Stimulated activated memory B cell treated with anti-CD40 and anti-IgM and Interleukin-4, amounts not matched to agents 10 μg/mL and 1 μg/mL and 100 μg/mL, for 72 hours (primary cell): ENCODE measurements at places on chromosomes 6 and 20.

DNA sequence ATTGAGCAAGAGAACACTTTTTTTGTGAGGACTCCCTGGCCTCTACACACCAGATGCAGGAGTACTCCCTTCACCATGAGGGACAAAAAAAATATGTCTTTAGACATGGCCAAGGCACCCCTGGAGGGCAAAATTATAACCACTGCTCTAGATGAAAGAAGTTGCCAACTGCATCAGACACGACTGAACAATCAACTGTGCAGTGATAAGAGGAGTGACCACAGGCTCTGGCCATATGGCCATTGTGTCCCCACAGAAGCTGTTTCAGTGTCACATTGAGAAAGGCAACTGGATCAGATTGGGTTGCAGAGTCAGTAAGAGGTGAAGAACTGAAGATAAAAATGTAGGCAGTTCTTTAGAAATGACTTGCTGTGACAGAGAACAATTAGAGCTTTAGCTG is 85.7 kb downstream of the C6orf118 start:
- no peak for ATAC-seq

DNA sequence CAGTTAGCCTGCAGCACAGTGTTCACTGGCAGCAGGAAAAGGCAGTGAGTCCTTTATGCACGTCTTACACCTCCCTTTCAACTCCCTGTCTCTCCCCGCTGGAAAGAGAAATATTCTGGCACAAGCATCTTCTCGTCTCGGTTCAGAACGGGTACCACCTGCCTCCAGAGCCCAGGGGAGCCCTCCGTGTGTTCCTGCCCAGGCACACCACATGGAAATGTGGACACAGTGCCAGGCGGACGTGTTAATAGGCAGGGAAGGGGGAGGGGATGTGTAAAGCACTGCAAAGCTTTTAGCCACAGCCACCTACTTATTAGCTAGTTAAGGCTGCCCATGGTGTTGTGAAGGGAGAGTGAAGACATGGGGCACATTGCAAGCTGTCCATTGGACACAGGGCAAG is 219.7 kb downstream of the FARS2 start:
- no peak for ATAC-seq

- no peak for ATAC-seq
Observed at GRCh38 chr20:51284871-51285270, 257.6 kb downstream of the NFATC2 start.

DNA sequence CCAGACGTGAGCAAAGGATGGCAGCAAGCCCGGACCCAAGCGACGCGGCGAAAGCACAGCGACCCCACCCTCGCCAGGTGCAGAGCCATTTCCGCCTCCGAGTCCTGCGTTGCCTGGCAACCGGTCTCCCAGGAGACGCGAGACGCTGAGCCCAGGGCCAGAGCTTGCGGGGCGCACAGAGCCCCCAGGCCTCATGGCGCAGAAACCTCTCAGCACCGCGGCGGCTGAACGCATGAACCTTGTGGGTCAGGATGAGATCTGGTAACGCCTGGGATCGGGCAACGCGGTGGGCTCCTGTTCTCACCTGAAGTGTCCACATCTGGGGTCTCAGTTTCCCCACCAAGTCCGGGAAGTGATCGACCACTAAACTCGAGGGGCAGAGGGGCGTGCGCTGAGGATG is 77.7 kb downstream of the ANKRD60 start:
- ATAC-seq, result no peak

DNA sequence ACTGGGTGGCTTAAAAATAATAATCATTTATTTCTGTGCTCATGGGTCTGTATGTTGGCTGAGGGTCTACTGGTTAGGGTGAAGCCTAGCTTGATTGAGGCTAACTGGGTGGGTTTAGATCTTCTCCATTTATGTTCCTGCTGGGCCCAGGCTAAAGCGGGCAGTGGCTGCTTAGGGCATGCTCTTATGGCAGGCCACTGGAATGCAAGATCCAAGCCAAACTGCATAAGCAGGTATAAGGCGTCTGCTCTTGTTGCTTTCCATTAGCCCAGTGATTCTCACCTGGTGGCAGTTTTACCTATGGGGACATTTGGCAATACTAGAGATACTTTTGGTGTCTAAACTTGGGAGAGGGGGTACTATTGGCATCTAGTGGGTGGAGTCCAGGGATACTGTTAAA is 44.5 kb downstream of the QKI start:
- ATAC-seq, result no peak

DNA sequence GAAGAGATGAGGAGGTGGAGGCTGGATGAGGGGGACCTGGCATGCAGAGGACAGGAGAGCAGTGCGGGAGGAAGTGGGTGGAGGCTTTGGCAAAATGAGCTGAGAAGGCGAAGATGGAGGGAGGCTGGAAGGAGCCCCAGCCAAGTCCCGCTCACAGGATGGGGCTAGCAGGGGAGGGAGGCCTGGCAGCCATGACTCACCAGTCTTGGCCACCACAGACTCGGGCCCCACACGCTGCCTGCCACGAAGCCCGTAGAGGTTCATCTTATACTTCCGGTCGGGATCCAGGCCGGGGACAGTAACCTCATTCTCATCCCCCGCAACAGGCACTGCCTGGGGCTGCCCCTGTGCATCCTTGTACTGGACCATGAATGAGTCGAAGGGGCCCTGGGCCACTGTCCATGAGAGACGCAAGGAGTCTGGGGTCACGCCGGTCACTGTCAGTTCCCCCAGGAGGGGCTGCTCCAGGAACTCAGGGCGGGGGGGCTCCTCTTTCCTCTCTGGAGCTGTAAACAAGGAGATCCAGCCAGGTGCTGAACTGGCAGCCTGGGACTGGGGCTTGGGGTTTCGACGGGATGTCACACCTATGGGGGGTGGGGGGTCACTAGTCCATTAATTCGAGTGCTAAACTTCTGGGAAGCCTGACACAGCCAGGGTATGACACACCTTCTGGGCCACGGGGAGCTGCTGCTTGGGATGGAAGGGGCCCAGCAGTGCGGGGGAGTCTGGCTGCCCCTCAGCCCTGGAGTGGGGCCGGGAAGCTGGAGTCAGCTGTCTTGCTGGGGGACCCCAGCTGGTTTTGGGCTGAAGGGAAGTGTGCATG is 27.8 kb downstream of the TNXB start:
- ATAC-seq, result no peak

GRCh38 chr6:168030218-168030746 is 32.8 kb downstream of the KIF25 start:
- ATAC-seq, result no peak

DNA sequence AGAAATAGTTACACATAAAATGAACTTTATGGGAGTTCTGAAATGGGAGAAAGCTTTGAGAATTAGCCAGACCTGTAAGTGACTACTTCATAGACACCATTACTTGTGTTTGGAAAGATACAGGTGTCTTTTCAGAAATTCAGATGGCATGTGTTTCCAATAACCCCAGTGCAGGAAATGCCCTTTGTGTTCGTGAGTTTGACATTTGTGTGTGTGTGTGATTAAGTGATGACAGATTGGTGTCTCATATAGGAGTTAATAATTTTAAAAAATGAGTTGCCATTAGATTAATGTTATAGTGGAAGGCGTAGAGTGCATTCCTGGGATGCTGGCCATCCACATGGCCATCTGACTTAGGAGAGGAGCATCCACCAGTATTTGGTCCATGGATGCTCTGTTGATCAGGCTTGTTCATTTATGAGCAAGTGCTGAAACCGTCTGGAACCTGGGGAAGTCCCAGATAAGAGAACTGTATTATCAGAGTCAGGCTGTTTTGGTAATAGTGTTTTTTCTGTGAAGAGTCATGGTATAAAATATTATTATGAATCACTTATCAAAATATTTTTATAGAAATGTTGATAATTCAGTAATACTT is 3.1 kb downstream of the STK4 start:
- peak; percentile 35 for ATAC-seq

DNA sequence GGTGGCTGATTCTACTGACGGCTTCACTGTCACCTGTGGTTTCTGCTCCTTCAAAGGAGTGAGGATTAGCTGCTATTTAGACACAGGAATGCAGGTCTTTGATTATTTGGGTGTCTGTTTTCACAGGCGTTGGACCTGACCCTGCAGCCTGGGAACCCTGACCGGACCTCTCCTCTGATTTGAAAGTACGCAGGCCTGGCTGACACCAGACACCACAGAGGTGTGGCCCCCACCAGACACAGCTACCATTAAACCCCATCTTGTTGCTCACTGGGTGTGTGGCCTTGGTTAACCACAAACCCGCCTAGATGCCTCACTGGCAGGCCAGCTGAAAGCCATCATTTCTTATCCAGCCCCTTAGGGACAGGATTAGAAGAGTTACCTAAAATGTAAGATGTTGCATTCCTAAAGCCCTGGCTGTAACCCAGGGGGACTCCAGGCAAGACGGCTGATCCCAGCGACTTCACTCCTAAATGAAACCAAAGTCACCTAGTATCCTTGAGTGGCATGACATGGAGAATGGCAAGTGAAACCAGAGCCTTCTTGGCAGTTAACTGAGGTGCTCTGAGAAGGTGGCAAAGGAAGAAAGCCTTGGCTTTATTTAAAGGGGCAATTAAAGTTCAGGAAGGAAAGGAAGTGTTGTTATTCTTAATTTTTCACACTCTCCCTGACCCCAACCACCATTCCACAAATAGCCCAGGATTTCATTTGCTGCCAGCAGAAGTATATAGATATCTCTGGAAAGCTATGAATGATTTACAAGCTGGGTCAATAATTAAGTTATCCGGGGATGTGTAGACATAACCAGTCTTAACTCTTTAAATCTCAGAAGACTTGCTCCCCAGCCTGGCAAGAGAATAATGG is 169.9 kb downstream of the QRSL1 start:
- peak; percentile 77 for ATAC-seq

DNA sequence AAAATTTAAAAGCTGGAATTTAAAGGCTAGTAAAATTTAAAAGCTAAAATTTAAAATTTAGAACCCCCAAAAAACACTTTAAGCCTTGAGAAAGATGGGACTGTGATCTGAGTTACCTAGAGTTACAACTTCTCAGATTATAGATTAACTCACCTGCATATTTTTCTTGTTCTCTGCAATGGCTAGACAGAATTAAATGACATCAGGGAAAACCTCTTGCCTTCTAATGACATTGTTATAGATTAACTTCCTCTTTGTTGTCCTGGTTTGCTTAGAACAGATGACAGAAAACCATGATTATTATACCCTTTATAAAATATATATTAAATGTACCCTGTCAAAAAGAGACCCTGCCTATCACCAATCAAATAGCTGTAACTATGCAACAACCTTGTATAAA is 56.4 kb downstream of the TRDN start:
- ATAC-seq, result no peak

- no peak for ATAC-seq
Observed at GRCh38 chr6:152034631-152035030, 227.1 kb downstream of the ESR1 start.
